Pulmonary artery endothelial cell (primary cell): ENCODE measurements at places on chromosomes 4 and X.

DNA sequence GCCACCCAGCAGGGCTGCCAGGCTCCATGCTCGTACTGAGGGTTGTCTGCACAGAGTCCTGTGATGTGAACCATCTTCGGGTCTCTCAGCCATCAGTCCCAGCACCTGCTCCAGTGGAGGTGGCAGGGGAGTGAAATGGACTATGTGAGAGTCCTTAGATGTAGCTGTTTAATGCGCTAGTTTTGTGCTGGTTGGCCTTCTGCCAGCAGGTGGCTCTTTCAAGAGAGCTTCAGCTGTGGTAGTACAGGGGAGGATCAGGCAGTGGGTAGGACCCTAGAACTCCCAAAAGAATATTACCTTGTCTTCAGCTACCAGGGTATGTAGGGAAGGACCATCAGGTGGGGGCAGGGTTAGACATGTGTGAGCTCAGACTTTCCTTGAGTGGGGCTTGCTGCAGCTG lies 1066.0 kb downstream of the GLUD2 start:
- no peak for DNase-seq

GRCh38 chr4:183906739-183907651 lies 1.9 kb downstream of the STOX2 start:
- no peak for DNase-seq

GRCh38 chr4:164866817-164867490 lies 10.0 kb upstream of the APELA start:
- no peak for DNase-seq

GRCh38 chr4:36394352-36394903 lies 113.0 kb downstream of the DTHD1 start:
- no peak for DNase-seq

- DNase-seq = no peak
These were observed 14.1 kb upstream of the SEC24D start for GRCh38 chr4:118849867-118850487.

DNA sequence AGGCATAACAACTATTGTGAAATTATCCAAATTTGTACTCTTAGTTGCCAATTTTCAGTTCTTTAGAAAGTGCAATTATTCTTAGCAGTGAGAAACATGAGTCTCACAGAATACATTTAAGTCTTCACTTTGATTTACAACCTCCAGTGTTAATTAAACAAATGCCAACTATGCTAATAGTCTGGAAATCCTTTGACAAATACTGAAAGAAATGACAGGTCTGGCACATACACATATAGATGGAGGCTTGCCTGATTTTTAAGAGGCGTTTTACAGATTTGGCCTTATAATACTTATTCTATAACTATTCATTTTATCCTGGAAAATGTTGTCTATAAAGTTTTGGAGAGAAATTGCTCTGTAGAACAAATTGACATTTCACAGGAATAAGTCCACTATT lies 320.1 kb downstream of the TRIML1 start:
- no peak for DNase-seq

GRCh38 chrX:10120331-10120730 lies 36.4 kb upstream of the CLCN4 start:
- DNase-seq = no peak

- DNase-seq = peak; percentile 83
These were observed 58.7 kb upstream of the KDR start for GRCh38 chr4:55183926-55184599.

- no peak for DNase-seq
These were observed 127.0 kb upstream of the GATB start for GRCh38 chr4:151887816-151888180.

- DNase-seq = no peak
These were observed 34.7 kb upstream of the AREG start for GRCh38 chr4:74410272-74410671.

- DNase-seq = no peak
These were observed 1787.4 kb upstream of the ADGRL3 start for GRCh38 chr4:59412739-59413138.

DNA sequence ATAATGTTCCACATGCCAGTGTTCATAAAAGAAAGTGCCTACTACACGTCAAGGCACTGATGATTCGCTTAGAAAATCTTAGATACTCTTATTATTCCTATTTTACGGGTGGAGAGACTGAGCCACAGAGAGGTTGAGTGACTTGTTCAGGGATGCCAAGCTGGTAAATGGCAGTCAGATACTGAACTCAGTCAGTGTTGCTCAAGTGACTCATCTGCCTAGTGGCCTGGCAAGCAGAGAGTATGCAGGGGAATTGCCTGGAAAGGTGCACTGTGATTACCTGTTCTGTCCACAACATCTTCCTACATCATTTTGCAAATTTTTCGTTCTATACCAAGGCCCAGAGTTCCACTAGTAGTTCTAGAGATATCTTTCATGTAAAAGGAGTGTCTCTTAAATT lies 68.4 kb downstream of the RAPGEF2 start:
- DNase-seq = no peak

DNA sequence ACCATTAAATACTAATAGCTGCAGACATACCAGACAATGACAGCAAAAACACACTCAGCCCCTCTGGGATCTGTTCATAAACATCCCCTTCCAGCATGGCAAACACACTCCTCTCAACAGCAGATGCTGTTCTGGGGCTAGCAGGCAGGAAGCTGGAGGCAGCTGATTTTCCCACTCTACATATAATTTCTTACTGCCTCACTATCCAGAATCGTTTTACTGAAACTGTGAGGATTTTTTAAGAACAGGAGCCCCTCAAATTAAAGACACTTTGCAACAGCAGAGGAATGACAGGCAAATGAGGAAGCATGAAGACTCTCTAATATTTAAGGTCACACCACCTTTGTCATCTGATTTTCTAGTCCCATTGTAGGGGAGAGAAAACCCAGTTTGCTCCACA lies 2.2 kb downstream of the MAPK10 start:
- no peak for DNase-seq

GRCh38 chr4:72391281-72391680 lies 177.7 kb downstream of the ADAMTS3 start:
- DNase-seq = no peak

- DNase-seq = no peak
These were observed 123.2 kb downstream of the TRIML1 start for GRCh38 chr4:188262464-188262863.
